Suprapubic skin (tissue), 4 donors: ENCODE measurements at places on chromosomes 1 and 21.

GRCh38 chr1:54199151-54199764, 572 bp downstream of the CYB5RL start:
- DNase-seq: no peak

DNA sequence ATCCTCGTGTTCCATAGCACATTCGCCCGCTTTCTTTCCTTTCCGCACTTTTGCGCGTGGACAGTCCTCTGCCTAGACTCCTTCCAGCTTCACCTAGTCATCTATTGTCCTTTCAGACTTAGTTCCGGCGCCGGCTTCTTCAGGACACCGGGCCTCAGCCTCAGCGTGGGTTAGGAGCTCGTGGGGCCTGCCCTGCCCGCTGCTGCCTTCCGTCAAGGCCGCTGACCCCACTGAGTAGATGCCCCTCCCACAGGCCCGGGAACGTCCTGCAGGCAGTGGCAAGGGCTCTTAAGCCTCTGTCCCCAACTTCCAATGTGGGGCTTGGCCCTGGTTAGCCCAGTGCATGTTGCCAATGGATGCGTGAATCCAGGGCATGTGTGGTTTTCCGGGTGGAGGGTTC, 11.4 kb downstream of the DMRTB1 start:
- no peak for DNase-seq

DNA sequence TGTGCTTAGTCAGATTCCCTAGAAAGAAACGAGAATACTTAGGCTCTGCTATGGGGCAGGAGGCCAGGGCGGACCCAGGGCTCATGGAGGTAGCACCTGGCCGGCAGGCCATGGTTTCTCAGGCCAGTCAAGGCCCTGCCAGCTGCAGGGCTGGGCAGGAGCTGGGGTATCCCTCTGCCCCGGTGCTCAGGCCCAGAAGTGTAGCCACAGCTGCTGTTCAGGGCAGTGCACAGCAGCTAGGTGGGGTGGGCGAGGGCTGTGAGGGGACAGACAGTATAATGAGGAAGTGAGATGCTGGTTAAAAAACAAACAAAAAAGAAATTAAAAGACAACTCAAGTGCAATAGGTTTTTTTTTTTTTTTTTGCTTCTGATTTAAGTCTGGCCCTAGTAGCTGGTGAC, 34.0 kb upstream of the EDN2 start:
- no peak for DNase-seq

- no peak for DNase-seq
Observed at GRCh38 chr1:9825093-9826074, 1.6 kb upstream of the CLSTN1 start.

GRCh38 chr1:160550572-160551034, 27.5 kb upstream of the SLAMF6 start:
- DNase-seq: no peak

DNA sequence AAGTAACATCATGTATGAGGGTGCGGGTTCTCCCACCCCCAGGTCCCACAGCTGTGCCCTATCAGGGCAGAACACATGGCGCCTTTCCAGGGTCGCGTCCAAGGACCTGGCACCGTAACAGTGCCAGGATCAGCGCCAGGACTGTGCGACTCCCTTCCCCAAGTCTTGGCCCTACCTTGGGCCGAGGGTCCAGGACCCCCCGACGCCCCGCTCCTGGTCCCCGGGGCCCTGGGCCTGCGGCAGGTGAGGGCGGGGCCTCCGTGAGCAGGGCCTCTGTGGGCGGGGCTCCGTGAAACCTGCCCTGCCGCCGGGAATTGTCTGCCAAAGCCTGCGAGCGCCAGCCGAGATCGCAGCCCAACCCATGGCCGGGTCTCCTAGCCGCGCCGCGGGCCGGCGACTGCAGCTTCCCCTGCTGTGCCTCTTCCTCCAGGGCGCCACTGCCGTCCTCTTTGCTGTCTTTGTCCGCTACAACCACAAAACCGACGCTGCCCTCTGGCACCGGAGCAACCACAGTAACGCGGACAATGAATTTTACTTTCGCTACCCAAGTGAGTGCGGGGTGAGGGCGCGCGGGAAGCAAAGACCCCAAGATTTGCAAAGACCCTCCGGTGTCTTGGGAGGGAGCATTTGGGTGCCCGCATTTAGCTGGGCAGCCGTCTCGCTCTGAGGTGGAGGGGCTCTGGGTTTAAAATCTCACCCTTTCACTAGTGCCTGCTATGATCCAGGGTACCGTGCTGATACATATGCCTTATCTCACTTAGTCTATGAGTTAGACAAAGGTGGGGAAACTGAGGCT, at the start of gene RHBG:
RHBG (plus strand) TSS at position 323 of the 796 bp plus-strand sequence; CDS start at position 362, 39 bp downstream.
- no peak for DNase-seq

- DNase-seq: no peak
Observed at GRCh38 chr1:214111796-214112195, 124.0 kb downstream of the PROX1 start.

- no peak for DNase-seq
Observed at GRCh38 chr1:175158170-175158591, 34.4 kb downstream of the KIAA0040 start.

GRCh38 chr1:159867664-159868026, 5.2 kb upstream of the VSIG8 start:
- no peak for DNase-seq
